ENCODE measurements at places on chromosomes 2 and 18. TPM values are rescaled to one million over a fixed set of nuclear protein-coding genes. Genes with fewer than 3 reads are reported as not detected.

DNA sequence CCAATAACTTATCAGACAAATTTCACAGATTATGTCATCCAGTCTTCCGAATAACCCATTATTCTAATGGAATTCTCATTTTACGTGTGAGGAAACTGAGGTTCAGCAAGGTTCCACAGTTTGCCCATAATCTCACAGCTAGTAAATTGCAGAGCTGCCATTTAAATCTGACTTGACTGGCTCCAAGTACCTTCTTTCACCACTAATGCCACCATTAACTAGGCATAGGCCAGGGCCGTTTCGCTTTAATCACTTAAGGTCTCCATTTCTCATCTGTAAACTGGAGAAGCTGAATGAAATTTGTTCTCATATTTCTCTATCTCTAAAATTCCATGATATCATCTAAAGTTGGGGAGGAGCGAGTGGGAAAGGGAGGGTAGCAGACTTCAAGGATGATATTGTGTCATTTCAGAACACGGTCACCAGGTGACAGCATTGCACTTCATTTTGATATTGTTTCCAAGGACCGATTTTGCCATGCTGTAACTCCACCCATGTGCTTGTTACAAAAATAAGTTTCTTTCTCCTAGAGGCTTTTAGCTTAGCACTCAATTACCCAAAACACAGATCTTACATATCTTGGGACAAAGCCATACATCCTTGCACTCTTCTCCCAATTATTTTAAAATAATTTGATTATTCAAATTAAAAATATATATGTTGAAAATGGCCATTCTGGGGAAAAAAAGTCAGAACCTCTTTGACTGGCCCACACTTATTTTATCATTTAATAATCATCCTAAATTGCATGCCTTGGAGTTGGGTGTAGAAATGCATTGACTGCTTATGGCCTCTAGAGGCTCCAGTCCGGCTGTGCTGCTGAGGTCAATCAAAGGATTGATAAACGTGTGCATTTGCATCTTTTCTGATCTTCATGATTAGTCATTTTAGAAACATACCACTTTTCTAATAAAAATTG is 123.8 kb downstream of the AKAIN1 start:
- DNase-seq, result no peak

DNA sequence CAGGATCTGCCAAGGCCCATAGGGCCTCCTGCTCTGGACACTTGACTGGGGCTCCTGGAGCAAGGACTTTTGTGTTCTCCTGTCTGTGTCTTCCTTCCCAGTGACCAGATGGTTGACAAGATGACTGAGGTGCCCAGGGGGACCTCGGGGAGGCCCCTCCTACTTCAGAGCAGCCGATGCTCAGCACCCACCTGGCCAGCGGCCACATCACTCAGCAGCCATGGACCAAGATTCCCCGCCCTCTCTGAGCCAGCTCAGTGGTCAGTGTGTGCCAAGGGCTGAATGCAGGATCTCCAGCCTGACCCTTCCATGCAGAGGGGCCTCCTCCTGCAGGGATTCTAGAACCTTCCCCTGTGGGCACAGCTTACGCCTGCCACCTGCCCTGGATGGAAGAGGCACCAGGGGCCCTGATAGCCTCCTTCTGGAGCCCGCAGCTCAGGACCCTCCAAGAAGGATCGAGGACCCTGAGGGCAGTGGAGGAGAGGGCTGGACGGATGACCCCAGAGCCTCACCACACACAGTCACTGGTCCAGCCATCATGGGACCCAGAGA is 87.4 kb upstream of the GPC1 start:
- DNase-seq, result no peak

GRCh38 chr2:65867446-65867845 is 435.0 kb upstream of the SPRED2 start:
- no peak for DNase-seq

GRCh38 chr2:212626371-212626918 is 87.8 kb upstream of the ERBB4 start:
- no peak for DNase-seq

- no peak for DNase-seq
Observed at GRCh38 chr2:41846962-41847361, 200.9 kb upstream of the PKDCC start.

DNA sequence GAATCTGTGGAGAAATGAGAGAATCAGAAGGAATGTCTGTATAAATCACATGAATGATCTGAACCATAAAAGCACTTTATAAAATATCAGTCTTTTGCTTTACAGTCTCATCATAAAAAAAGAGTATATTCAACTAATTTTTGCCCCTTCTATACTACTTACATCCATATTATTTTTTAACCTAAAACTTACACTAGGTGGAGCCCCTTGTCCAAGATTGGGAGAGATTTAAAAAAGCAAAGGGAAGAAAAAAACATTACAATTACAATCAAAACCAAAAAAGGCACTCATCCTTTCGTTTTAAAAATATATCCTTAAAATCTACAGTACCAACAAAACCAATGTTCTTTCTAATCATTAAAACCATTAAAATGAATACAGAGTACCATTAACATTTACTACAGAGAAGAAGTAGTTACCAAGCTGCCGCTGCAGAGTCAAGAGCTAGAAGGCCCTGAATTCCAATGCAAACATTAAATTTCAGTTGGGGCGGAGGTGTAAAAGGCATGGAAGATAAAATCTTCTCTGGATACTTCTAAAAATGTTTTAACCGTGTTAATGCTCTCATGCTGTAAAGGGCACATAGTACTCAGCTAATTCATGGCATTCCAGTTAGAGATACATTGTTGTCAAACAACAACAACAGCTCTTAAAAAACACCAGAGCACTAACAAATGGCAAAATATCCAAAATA is 56.7 kb upstream of the EPB41L3 start:
- no peak for DNase-seq

The SNORC gene
- total RNA-seq, result 1.1 TPM

The RAX gene
- not detected for total RNA-seq

The NGEF gene
- 0.24 TPM for total RNA-seq

The KLHL30 gene
- 14.3 TPM for total RNA-seq
